ENCODE measurements at places on chromosomes 7 and 10.

DNA sequence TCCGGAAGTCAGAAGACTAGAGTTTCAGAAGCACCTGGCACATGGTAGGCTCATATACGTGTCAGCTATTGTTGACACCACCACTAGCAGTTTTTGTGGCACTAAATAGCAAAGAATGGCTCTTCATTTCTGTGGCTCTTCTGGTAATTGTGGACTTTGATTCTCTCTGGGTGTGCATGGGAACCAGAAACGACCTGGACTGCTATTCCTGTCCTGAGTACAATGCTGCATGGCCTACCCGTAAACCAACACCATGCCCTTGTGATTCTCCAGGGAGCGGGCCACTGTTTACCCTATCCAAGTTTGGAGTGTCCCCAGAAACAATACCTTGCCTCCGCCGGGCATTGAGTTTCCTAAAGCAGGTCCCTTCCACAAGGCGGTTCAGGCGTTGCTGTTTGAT lies 162.9 kb upstream of the AOAH start:
- no peak for DNase-seq

DNA sequence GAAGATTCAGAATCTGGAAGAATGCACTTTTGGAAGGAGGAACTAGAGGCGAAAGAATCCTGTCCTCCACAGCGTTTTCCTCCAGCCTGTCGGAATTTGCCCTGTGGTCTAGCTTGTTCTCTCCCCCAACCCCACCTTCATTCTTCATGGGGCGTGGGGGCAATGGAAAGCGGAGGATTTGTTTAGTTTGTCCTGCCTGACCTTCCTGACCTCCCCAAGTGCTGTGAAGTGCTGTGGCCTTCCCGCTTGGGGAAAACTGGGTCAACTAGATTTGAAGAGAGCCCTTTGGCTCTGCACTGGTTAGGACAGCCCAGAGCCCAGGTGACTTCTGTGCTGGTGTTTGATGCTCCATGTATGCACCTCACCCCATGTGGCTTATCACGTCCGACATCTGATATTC lies 49.1 kb downstream of the GATA3 start:
- DNase-seq: no peak

DNA sequence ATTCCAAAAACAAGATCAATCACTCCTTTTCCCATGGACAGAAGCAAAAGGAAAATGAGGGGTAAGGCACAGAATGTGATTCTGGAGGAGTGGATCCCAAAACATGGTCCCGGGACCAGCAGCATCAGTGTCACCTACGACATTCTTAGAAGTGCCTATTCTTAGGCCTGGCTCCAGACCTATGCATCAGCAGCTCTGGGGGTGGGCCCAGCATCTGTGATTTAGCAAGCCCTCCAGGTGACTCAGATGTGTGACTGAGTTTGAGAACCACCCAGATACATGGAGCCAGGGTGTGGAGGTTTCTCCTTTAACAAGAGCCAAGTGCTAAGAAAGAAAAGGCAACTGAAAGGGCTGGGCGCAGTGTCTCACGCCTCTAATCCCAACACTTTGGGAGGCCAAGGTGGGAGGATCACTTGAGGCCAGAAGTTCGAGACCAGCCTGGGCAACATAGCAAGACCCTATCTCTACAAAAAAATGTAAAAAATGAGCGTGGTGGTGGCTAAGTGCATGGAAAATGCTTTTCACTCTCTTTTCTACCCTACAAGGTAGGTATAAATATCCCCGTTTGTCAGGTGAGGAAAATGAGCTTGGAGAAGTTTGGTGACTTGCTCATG lies 17.1 kb upstream of the ARPC1A start:
- DNase-seq: no peak

GRCh38 chr10:31921031-31921430 lies 7.6 kb downstream of the ARHGAP12 start:
- no peak for DNase-seq

- DNase-seq: no peak
Observed at GRCh38 chr7:106818736-106819135, 46.3 kb upstream of the PIK3CG start.

DNA sequence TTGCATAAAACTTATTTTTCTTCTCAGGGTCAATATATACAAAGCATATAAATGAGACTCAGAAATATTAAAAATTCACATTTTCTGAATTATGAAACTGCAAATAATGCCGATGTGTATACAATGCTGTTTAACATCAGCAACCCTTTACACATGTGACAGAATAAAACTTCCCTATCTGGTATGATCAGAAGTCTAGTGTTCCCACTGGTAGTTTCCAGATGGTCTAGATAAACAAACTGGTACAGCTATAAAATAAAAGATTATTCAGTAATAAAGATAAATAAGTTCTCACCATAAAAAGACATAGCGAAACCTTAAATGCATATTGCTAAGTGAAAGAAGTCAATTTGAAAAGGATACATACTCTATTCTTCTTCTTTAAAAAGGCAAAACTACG lies 7.9 kb downstream of the POLR1F start:
- DNase-seq: no peak

GRCh38 chr7:117047496-117047895 lies 94.2 kb downstream of the ST7 start:
- no peak for DNase-seq

DNA sequence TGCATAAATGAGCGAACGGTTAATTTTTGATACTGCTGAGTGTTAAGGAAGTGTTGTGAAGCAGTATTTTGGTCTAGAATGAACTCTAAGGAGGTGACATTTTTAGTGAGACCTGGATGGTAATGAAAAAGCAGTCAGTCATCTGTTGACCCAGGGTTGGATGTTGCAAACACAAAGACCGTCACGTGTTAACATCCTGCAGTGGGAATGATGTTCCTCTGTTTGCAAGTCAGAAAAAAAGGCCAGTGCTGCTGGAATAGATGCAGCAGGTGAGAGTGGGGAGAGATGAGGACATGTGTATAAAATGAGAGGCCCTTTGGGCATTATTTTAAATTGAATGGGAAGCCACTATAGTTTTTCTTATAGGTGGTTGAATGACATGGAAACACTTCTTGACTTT lies 39.3 kb downstream of the INSYN2A start:
- DNase-seq: no peak

DNA sequence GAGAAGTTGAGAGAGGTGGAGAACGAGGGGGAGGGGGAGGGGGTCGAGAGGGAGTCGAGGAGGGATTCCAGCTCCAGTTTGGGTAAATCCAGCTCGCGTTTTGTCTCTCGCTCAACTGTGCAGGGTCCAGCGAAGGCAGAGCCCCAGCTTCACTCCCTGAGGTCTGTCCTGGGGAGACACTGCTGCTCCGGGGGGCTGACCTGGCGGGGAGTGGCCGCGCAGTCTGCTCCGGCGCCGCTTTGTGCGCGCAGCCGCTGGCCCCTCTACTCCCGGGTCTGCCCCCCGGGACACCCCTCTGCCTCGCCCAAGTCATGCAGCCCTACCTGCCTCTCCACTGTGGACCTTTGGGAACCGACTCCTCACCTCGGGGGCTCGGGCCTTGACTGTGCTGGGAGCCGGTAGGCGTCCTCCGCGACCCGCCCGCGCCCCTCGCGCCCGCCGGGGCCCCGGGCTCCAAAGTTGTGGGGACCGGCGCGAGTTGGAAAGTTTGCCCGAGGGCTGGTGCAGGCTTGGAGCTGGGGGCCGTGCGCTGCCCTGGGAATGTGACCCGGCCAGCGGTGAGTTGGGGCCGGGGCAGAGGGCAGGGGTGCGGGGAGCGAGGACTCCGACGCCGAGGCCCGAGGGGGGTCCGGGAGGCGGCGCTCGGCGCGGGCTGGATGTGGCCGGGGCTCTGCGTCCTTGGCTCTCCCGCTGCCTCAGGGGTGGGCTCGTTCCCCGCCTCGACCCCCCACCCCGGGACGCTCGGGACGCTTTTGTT lies at the start of gene TET1:
Gene TET1, plus strand, starts transcription at position 152 of the 757 bp plus-strand sequence. CDS start 12,002 bp downstream, outside the sequence.
- no peak for DNase-seq

DNA sequence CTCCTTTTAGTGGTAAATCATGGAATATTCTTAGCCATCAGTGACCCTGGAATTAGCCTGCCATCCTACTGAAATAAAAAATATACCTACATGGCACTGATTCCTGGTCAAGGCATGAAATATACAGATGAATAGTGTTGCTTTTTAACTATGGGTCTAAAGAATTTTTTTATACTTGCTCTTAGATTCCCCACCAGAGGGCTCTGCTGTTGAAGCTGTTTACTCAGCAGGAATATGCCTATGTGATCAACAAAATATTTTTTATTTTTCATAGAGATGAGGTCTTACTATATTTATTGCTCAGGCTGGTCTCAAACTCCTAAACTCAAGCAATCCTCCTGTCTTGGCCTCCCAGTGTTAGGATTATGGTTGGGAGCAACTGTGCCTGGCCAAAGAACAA lies 13.5 kb downstream of the ZC3HC1 start:
- no peak for DNase-seq

DNA sequence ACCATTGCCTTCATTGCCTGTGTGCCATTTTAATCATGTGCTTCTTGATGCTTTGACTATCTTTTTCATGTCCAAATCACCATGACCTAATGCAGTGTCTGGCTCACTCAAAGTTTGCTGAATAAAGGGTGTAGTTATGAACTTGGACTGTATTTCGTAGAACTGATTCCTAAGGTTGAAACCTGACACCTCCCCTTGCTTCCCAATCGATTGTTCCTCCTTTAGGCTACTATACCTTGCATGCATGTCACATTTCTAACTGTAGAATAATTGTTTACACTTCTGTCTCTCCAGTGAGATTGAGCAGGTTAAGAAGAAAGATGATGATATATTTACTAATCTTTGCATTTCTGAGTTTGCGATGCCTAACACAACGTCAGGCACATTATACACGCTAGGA lies 41.0 kb upstream of the CDK1 start:
- no peak for DNase-seq

- no peak for DNase-seq
Observed at GRCh38 chr10:119762035-119762434, 36.2 kb downstream of the INPP5F start.

DNA sequence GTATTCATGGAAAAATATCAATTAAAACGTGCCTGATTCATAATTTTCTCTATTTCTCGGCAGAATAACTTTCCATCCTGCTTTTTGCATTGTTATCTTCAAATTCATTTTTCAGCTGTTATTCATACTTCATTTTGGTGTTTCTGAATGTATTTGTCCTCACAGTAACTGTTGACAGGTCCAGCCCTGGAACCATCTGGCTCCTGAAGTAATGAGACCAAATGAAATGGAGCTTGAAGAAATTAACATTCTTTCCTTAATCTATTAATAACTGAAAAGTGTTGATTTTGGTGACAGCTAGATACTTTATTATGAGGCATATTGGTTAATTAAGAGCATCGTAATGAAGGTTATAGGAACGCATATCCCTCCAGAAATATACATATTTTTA lies 257.0 kb upstream of the MINDY3 start:
- no peak for DNase-seq

DNA sequence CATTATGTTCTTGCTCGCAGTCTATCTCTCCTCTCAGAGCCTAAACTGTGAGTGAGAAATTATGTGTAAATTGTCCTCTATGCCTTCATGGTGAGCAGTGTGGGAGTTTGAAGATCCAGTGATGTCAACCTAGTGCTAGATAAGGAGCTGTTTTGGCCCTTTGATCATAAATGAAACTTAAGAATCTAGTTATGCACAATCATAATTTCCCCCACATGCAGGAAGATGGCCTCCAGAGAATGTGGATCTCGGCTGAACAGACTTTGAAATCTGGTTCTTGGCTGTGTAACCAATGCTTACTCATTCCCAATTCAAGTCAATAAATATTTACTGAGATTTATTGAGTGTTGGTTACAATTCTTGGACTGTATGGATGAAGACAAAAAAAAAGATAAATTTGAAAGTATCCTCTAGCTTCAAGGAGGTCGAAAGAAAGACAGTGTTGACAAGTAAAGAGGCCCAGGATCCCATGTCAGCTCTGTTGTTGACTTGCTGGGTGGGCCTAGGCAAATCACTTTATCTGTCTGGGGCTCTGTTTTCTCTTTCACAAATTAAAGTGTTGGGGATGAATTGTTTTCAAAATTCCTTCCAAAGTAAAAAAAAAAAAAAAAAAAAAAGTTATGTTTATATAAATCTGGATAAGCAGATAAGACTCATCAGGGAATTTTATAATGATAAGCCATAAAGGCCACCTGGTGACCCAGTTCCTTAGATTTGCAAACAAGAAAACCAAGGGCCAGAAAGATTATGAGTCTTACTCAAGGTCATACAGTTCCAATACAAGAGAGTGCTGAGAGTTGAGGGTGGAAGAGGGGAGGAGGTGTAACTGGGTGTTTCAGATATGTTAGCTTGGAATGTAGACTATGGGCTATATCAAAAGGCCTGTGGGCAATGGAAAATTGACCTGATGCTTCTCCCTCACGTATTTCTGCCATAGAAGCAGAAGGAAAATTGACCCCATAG lies 969.9 kb downstream of the KCNMA1 start:
- DNase-seq: no peak

- DNase-seq: peak; percentile 82
Observed at GRCh38 chr7:92178928-92179924, at the start of gene LRRD1. LRRD1 (minus strand) TSS chr7:92179142; CDS start chr7:92165202, 13,940 bp downstream.

DNA sequence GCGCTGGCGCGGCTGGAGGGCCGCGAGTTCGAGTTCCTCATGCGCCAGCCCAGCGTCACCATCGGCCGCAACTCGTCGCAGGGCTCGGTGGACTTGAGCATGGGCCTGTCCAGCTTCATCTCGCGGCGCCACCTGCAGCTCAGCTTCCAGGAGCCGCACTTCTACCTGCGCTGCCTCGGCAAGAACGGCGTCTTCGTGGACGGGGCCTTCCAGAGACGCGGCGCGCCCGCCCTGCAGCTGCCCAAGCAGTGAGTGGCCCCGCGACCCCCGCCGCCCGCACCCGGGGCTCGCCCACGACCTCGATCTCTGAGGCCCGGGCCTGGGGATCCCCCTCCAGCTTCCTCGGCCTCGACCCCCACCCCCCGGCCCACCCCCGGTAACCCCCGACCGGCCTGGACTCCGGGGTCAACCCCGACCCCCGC lies 537 bp downstream of the FOXK1 start:
- peak; percentile 36 for DNase-seq

DNA sequence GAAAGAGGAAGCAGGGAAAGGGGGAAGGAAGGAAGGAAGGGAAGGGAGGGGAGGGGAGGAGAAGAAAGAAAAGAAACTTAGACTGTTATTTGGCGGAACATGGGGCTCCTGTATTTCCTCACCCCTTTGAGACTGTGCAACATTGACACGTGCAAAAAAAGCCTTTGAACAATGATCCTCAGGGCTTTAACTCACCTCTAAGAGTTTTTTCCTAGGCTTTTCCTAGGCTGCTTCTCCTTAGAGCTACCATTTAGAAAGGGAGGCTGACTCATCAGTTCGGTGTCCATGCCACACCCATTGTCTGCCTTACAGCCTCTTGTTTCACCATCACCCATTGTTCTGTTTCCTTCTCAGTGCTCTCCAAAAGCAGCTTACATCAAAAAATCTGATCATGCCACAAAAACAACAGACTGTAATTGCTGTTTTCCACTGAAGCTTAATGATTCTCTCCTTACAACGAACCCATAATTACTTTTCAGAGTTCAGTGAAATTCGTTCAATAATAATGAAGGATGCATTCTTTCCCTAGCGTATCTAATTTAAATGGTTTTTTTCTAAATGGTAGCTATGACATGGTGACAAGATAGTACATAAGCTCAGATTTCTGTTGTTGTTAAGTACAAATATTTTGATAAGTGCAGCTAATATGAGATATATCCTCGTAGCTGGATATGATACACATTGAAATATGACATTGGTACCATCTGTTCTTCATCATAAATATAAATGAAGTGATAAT lies 90.8 kb downstream of the PRLHR start:
- no peak for DNase-seq
